ENCODE measurements at places on chromosomes 6 and 20.

DNA sequence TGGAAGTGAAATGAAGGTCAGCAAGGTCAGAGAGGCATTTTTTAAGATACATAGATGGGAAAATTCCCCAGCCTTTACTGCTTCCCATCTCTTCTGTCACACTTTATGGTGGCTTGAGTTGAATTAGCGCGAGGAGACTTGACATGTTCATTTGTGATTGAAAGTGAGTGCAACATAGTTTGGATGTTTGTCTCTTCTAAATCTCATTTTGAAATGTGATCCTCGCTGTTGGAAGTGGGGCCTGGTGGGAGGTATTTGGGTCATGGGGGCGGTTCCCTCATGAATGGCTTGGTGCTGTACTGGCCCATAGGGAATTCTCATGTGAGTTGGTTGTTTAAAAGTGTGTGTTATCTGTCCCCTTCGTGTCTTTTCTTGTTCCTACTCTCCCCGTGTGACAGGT, 237.2 kb downstream of the CDKAL1 start:
- no peak for DNase-seq

DNA sequence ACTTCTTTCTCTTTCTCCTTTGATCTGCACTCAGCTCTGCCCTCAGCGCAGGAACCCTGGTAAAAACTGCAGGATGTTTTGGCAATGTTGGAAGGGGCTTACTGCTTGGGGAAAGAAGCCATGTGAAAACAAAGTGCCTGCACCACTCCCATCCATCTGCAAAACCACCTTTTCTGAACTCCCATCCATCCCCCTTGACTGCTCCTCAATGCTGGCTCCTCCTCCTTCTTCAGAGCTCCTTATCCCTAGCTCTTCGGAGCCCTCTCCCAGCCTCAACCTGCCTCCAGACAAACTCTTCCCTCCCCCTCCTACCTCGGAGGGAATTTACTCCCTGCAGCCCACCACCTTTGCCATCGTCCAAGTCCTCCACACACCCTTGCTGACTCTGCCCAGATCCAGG, 4.2 kb upstream of the ZBTB12 start:
- DNase-seq = no peak

- DNase-seq = no peak
Measured at GRCh38 chr6:81901551-81901966, 149.1 kb upstream of the TENT5A start.

GRCh38 chr20:3068986-3069900, 2.2 kb upstream of the OXT start:
- no peak for DNase-seq

DNA sequence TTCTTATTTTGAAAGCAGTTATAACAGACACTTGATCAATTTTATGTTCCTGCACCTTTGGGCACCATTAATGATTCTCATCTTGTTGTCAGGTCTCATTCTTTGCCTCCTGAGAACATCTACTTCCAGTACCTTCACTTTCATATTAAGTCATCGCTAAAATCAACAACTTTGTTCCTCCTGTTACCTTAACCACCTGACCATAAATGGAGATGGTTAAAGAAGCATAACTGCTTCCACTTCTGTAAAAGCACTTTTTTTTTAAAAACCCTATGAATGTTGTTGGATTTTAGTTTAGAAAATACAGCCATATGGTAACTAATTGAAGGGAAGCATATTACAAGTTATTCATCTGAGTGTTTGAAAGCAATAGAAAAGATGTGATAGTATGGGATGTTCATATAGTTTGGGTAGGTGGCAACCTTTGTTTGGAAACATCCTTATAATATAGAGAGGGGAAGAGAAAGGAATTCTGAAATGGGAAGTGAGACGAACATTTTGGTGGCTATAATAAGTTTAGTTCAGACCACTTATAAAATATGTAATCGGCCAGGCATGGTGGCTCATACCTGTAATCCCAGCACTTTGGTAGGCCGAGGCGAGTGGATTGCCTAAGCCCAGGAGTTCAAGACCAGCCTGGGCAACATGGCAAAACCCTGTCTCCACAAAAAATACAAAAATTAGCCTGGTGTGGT, 53.9 kb downstream of the AFG1L start:
- DNase-seq = no peak

GRCh38 chr6:156828280-156828703, 51.1 kb downstream of the ARID1B start:
- no peak for DNase-seq

DNA sequence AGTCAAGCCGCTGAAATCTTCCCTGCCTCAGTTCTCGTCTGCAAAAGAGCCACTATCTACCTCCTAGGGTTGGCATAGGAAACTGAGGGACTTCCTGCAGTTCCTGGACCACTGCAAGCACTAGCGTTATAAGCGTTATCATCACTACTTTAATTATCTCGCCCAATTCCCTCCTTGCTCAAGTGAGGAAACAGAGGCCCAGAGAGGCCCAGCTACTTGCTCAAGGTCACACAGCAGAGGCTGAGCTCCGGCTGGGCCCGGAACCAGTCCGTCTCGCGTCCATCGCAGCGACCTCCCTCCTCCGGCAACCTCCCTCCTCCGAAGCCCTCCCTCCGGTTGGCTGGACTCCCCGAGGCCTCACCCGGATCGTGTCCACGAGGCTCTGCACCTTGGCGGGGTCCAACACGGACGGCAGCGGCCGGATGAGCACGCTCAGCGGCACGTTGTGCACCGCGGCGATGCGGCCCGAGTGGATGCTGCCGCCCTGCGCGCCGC, 338 bp downstream of the SRXN1 start:
- DNase-seq = no peak

DNA sequence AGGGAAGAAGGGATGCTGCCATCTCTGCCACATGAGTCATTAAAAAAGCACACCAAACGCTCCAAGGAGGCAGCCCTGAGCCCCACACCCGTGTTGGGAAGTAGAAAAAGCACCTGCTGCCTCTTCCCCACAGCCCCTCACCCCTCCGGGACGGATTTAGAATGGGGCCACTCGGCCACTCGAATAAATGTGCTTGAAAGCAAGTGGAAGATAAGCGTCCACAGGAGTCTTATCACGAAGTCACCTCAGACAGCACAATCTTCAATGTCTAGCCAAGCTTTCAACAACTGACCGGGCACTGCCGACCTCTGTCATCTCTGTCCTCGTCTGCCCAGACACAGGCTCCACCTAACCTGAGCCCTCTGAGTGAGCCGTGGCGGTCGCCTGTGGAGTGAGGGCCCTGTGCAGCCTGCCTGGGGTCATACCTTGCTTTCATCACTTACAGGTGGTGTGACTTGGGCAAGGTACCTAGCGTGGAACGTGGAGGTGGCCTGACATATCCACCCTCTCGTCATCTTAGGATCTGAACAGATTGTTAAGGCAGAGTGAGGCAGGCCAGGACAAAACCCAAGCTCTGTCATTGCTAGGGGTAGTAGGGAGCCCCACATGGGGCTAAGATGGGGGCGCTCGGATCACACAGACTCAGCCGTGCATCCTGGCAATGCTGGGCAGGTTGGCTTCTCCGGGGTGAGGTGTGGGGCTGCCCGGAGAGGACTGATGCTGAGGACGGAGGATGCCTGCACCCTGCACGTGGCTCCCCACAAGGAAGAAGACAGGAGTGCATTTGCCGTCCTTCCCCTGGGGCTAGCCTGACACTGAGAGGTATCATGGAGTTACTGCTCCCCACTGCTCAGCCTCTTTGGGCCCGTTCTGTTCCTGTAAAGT, 34.8 kb downstream of the PSMG4 start:
- DNase-seq = no peak

DNA sequence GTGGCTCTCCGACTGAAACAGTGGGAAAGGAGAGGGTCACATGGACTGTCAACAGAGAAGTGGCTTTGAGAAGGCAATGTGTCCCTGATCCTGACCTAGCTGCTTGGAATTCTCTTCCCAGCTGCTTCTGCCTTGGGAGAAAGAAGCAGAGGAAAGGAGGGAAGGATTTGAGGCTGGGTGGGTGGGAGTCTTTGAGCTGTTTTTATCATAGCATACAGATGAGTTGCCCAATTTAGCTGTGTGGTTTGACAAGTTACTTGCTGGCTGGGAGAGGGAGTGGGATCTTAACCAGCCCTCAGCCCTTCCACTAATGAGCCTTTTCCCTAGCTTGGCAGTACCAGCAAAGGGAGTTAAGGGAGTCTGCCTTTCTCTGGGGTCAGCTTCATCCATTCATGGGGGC, 51.1 kb upstream of the MYL9 start:
- DNase-seq = no peak

- DNase-seq = no peak
Measured at GRCh38 chr6:2900821-2901644, 2.1 kb downstream of the SERPINB9 start.

DNA sequence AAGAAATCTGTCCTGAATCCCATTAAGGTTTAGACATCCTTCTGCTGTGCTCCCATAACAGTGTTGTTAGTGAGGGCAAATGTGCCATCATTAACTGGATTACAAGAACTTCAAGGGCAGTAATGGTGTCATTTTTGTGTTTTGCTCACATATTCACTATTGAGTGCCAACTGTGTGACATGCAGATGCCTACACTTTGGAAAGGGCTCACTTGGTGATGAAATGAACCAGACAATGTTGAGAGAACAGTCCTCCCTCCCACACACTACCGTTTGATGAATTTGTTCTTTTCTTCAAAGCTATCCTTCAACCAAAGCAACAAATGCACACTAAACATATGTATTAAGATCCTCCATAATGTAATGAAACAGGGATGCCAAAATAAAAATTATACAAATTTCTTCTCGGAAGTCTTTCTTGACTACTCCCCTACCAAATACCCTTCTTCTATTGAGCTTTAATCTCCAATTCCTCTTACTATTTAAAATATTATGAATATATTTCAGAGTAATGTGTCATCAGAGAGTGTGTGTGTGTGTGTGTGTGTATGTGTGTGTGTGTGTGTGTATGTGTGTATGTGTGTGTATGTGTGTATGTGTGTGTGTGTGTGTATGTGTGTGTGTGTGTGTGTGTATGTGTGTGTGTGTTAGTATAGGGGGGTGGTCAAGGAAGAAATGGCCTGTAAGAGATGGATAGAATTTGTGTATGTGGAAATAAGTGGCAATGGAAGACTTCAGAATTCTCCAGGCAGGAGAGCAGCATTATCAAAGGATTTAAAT, 92.3 kb upstream of the ENPP5 start:
- DNase-seq = no peak

GRCh38 chr20:16761305-16761829, 13.2 kb downstream of the OTOR start:
- peak; percentile 52 for DNase-seq

DNA sequence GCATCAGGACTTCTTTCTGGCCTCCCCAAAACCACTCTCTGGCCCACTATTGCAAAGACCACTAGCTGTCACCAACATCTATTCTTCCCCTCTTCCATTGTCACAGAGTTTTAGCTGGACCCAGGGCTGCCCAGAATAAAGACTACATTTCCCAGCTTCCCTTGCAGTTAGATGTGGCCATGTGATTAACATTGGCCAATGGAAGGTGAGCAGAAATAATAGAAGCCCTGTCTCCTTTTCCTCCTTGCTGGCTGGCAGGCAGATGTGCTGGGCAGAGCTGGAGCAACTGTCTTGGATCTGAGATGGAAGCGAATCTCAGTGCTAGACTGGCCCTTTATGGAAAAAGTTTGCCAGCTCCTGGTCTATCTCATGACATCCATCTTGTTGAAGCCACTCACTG, 97.0 kb downstream of the KCNB1 start:
- peak; percentile 49 for DNase-seq

GRCh38 chr6:42507901-42508300, 55.9 kb upstream of the UBR2 start:
- DNase-seq = peak; percentile 85

DNA sequence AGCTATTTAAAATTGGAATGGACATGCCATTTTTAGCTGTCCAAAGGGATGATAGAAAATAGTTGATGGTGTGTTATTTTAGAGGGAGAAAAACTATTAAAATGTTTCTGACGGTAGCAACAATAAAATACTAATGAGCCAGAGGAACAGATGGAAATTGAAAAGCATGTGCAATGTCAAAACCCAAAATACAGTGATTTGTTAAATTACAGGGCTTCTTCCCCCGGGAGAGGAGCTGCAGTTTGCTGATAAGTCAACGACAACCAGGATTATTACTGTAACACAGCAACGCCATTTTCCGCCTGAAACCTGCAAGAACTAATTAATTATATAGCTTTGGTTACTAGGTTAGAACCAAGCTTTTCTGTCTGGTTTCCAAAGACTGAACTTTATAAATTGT, 179.6 kb upstream of the SPTLC3 start:
- DNase-seq = no peak

GRCh38 chr6:41442800-41443501, 103.2 kb upstream of the FOXP4 start:
- DNase-seq = peak; percentile 77

- no peak for DNase-seq
Measured at GRCh38 chr6:142811923-142812322, 133.1 kb downstream of the HIVEP2 start.

DNA sequence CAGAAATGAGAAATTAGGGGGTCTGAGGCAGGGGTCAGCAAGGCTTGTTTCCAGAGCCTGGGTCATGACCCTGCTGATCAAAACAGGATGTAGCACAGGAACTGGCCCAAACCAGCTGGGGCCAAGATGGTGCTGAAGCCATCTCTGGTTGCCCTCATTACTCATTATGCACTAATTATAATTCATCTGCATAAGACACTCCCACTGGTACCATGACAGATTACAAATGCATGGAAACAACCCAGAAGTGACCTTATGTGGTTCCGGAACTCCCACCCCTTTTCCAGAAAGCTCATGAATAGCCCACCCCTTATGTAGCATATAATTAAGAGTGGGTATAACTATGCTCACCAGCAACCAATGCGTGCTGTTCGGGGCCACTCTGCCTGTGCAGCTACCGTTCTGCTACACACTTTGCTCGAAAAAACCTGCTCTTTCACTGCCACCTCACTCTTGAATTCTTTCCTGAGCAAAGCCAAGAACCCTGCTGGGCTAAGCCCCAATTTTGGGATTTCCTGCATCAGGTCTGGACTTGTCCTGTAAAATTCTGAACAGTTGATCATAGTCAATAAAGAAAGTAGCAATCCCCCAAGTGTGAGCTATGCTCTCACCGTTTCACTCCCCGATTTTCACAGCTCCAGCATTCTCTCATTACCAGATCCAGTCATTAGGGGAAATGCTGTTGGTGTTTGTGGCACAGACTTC, 122.3 kb downstream of the WDR27 start:
- DNase-seq = no peak

- DNase-seq = no peak
Measured at GRCh38 chr20:479487-479886, 17.2 kb upstream of the TBC1D20 start.

DNA sequence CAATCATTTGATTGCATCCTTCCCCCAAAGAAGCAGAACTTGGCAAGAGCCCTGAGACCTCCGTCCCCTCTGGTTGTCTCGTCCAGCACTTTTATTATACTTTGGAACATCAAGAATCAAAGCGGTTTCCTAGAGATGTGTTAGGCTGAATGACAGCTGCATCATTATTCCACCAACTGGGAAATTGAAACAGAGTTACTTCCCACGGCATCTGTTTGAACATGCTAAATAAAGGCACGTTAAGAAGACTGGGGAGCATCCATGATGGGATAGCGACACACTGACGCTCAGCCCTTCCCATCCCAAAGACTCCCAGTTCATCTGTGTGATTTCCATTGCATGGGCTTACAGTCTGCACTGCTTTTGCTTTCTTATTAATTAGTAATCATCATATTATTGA, 147.8 kb downstream of the TBC1D7 start:
- DNase-seq = no peak
